ENCODE measurements at places on chromosomes 3 and 15.

GRCh38 chr3:49035281-49035680, 6.1 kb upstream of the IMPDH2 start:
- no peak for DNase-seq

GRCh38 chr15:58966698-58967097, 20.8 kb upstream of the RNF111 start:
- no peak for DNase-seq

DNA sequence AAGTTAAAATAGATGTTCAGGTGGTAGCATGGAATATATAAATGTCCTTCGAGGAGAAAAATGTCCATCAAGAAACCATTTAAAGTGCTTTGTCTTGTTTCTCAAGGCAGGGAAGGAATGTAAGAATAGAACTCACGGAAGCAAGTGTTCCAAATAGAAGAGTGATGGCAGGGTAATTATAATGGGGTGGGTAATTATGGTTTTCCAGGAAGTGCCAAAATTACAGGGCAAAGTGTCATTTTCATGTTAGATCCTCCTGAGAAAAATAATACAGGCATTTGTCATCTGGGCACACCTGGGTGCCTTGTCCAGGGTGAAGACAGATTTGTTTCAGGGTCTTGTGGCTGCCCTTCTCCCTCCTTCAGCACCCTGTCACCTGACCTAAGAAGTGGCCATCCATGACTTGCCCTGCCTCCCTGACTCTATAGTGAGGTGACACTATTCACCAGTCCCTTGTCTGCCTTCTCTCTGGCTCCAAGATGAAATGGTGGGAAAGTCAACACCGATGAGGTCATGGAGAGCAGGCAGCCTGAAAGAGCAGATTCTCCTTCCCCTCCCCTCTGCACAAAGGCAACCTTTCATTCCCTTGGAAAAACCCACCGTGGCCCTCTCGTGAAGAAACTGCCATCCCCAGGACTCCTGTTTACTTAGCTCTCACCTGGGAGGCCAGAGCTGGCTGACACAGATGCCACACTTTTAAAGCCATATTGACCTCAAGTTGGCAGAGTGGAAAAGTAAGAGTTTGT, 45.1 kb upstream of the AMOTL2 start:
- DNase-seq, result no peak

DNA sequence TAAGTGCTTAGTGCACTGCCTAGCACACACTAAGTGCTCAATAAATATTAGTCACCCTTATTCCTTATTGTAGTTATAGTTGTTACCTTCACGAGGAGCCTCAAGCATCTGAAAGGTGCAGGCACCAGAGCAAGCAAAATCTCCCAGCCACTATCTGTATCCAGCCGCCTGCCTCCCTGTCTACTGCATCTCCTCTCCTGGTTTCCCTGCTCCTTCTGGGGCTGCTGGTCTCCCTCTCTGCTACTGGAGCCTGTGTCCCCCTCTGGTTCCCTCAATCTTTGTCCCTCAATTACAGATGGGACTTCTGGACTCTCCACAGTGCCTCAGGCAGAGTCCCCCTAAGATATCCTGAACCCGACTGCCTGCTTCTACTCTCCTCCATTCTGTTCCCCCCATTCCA, 18.8 kb downstream of the MYL3 start:
- no peak for DNase-seq

GRCh38 chr3:103440539-103441203, 1005.9 kb downstream of the ZPLD1 start:
- DNase-seq, result no peak

DNA sequence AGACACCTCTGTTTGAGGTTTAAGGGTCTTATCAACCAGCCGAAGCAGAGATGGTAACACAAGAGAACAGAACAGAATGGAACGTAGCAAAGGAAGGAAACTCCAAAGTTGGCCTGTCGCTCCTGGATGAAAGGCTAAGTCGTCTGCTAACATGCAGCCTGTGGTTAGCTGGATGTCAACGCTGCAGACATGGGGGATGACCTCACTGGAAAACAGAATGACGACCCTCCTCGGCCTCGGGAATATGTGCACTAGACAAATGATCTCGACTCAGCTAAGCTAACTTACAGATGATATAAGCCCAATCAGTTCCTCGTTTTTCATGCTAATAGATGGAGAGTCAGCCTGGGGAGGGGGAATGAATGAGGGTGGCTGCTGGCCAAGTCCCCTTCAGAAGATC, 177.8 kb upstream of the LRTM1 start:
- DNase-seq, result no peak

GRCh38 chr15:43930079-43930478, 103.3 kb downstream of the WDR76 start:
- DNase-seq, result no peak

DNA sequence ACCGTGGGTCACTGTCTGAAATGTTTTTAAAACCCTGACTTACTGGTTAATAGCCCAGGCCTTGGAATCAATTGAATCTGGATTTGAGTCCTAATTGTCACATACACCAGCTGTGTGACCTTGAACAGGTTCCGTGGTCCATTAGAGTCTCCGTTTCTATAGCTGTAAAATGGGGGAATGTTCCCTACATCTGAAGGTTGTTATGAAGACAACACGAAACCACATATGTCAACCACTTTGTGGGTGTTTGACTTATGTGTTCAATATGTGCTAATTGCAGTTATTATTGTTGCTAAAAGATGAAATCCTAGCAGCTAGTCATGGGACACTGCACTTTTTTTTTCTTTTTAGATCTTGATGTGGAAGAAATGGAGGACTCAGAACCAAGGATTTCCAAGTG, 35.3 kb downstream of the ZBTB38 start:
- no peak for DNase-seq

DNA sequence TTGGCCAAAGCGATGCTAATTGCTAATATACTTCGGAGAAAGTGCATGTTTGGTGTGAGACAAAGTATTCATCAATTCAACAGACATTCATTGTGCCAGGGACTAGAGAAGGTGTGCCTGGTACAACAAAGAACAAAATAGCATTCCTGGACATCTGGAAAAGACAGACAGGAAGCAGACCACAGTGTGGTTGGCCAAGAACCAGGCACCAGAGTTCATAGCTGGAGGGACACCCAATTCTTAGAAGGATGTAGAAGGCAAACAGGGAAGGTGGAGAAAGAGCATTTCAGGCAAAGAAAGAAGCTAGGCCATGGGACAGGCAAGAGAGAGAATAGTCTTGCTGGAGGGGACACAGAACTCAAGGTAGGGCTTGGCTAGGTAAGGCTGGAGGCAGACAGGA, 105.8 kb upstream of the ETV5 start:
- DNase-seq, result no peak

- no peak for DNase-seq
Measured at GRCh38 chr15:59251001-59251845, 44.6 kb downstream of the LDHAL6B start.

- no peak for DNase-seq
Measured at GRCh38 chr3:104101736-104102135, 1265.0 kb upstream of the ALCAM start.

DNA sequence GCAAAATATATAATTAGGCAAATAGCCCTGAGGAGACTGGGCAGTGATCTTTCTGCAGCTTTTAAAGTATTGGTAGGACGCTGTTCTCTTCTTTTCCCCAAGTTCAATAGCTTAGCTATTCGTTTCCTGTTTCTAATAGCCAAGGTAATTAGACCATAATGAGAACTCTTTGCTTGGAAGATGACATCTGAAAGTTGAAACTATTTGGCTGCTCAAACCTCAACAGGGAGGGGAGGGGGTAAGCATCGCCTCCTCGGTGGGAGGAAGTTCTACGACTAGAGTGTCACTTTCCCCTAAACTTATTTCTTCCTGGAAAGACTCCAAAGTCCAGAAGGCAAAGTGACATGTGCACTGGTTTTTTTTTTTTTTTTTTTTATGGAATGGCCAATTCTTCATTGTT, 22.8 kb upstream of the ALDH1A3 start:
- DNase-seq, result no peak

DNA sequence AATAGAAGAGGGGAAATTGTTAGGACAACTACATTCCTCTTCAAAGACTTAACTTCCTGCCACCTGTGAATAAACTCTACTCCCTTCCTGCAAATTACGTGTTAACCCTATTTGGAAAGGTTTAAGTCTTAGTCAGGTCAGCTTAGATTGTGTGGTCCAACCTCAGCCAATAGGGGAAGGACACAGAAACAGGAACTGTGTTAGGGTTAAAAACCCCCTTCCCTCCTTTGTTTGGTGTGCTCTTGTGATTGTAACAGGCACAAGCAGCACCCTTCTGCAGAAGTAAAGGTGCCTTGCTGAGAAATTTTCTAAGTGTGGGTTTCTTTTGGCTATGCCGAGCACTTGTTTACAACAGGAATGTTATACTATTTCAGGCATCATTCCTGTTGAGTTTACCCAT, 45.0 kb upstream of the FSTL1 start:
- DNase-seq, result no peak

GRCh38 chr15:52057996-52058395, 39.0 kb downstream of the MAPK6 start:
- DNase-seq, result no peak

DNA sequence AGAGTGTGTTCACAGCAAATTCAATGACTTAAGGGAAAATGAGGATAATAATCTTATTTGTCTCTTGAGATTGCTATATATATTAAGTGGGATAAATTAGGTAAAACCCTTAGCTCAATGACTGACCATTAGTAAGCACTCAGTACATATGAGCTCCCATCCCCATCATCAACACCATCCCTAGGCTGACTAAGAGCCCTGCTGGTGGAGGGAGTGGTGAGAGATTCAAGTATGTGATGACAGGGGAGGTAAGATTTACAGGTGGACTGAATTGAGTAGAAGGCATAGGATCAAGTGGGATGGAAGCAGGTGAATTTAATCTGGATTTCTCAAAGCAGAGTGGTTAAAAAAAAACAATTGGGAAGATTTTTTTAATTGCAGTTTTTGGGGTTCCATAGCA, 21.0 kb upstream of the LRRN1 start:
- no peak for DNase-seq

DNA sequence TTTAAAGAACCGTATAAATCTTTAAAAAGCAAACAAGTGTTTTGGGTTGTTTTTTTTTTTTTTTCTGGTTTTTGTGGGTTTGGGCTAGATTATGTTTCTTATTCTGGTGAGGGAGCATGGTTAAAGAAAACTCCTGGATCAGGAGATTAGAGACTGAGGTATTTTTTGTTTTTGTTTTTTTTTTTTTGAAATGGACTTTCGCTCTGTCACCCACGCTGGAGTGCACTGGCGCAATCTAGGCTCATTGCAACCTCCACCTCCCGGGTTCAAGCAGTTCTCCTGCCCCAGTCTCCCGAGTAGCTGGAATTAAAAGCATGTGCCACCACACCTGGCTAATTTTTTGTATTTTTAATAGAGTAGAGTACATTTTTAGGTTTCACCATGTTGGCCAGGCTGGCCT, 95.2 kb downstream of the SLMAP start:
- DNase-seq, result no peak

DNA sequence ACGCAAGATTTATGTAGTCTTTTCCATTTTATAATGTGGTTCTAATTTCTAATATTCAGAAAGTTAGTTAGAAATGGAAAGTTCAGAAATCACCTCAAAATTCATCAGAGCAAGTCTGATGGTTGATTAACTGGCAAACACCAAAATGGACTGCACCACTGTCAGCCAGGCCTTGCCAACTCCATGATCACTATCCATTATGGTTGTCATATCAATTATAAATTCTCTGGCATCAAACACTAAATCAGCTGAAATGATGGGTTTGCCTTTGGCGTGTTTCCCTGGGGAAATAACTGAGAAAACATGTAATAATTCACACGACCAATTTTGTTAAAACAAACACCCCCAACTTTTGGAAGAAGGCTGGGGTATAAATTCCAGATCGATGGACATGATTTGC, 219.4 kb downstream of the CDIN1 start:
- DNase-seq, result no peak

Data from CD4-positive, alpha-beta T cell treated with Interleukin-15 for 1 hour (primary cell).